NCI-H1048 (cell line): ENCODE measurements at places on chromosomes 2 and 18.

DNA sequence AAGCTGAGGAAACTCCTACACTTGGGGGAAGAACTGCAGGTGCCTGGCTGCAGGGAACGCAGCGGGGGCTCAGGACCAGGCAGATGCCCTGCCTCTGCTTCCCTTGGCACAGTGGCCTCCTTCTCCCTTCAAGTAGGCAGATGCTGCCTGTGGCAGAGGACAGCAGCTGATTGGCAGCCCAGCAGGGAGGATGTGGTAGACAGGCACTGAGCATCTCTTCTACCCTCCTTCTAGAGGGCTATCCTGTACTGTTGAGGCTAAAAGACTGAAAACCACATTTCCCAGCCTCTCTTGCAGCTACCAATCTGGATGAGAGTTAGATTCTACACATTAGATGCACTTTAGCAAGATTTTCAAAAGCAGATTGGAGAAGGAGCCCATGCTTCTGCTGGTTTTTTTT lies 105.7 kb downstream of the MSH2 start:
- no peak for DNase-seq

- no peak for DNase-seq
Measured at GRCh38 chr2:207819839-207820784, 50.4 kb upstream of the FZD5 start.

- DNase-seq = no peak
Measured at GRCh38 chr2:147739508-147739907, 105.3 kb upstream of the ACVR2A start.

- DNase-seq = no peak
Measured at GRCh38 chr2:26469092-26469710, 8.7 kb downstream of the OTOF start.

GRCh38 chr18:37270038-37270665 lies 295.4 kb downstream of the CELF4 start:
- peak; percentile 40 for DNase-seq

GRCh38 chr2:129437725-129438124 lies 541.7 kb upstream of the RAB6C start:
- no peak for DNase-seq

DNA sequence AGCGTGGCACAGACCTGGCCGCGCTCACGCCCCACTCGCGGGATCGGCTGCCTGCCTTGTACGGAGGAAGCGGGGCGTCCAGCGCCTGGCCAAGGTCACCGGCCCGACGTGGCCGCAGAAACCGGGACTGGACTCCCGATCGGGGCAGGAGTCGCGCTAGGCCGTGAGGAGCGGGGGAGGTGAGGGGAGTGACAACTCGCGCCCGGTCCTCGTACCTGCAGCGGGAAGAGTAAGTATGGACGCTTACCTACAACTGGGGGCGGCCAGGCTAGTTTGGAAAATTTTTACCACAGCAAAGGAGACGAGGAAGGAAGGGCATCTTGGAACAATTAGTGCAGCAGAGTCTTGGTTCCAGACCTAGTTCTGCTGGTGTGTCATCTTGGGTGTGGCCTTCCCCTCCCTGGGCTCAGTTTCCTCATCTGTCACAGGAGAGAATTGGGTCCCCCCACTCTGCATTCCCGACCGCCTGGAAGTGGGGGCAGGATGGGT lies 693 bp downstream of the UBE2F start:
- DNase-seq = no peak

DNA sequence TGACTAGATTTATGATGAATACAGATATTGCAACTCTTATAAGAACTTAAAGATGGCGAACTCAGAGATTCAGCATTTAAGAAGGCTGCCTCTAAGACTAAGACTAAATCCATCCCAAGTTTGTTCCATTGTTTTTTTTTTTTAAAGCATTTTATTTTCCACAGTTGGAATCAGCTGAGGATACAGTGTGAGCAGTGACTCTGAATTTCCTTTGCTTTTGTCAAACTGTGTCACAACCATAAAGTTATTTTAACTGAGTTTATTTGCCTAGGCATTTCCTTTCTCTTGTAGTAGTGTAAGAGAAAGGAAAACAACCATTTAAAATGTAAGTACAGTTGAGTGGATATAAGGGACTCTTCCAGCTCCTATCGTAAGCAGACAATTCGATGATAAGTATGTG lies 63.9 kb downstream of the ZEB2 start:
- DNase-seq = no peak

GRCh38 chr2:113200236-113200635 lies 26.5 kb downstream of the PSD4 start:
- DNase-seq = no peak

DNA sequence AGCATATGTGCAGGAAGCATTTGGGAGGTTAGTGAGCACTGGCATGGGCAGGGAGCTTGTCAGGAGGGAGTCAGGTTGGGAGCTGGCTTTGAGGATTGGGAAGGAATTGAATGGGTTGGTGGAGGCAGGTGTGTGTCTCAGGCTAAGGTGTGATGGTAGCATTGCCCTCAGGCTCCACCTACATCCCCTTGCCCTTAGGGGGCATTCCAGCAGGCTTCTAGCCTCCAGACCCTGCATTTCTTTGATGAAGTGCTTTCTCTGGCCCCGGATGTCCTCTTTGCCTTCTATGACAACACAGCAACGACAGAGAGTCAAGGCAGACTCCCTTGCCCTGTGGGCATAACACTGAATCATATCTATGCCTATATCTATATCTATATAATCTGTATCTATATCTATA lies 13.5 kb downstream of the RHBDD1 start:
- no peak for DNase-seq

GRCh38 chr18:44630118-44630517 lies 50.6 kb upstream of the SETBP1 start:
- no peak for DNase-seq

GRCh38 chr2:100954044-100954420 lies 48.1 kb upstream of the RPL31 start:
- DNase-seq = no peak

GRCh38 chr2:158473719-158474392 lies 17.1 kb downstream of the PKP4 start:
- DNase-seq = no peak

DNA sequence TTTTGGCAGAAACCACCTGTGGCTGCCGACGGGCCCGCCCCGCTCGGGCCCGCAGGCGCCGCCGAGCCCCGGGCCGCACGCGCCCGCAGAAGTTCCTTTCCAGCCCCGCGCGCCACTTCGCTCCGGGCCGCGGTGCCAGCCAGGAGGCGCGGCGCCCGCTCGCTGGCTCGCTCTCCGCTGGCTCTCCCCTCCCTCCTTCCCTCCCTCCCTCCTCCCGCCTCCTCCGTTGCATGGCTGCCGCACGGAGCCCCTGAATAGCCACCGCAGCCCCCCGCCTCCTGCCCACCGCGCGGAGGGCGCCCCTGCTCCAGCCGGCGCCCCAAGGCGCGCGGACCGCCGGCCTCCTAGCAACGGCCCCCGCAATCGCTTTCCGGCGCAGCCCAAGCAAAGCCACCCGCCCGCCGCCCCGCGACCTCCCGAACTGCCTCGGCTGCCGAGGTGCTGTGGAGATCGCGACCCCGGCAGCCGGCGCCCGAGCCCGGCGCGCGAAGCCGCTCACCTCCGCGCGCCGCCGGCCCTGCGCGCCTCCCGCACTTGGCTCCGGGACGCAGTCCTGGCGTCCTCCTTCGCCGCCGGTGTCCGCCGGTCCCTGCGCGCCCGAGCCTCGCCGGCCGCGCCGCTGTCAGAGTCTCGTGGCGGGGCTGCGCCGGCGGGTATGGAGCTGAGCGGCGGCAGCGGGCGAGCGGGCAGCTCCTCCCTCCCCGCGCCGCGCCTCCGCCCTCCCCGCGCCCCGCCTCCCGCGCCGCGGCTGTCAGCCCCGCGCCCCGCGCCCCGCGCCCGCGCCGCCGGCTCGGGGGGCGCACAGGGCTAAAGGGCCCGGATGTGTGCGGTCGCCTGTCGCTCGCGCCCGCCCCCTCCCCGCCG lies at the start of gene ZBTB7C:
Gene ZBTB7C (minus strand): TSS at position 657 of the 864 bp plus-strand sequence.
- no peak for DNase-seq

GRCh38 chr2:150475479-150476250 lies 11.8 kb downstream of the RND3 start:
- DNase-seq = no peak

DNA sequence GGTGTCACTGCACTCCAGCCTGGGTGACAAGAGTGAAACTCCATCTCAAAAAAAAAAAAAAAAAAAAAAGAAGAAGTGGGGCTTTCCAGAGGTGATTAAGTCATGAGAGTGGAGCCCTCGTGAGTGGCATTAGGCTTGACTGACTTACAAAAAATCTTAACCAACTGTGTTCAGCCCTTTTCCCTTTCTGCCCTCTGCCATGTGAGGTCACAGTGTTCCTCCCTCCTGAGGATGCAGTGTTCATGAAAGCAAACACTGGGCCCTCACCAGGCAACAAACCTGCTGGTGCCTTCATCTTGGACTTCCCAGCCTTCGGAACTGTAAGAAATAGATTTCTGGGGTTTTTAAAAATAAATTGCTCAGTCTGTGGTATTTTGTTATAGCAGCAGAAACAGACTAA lies 37.0 kb upstream of the METTL21A start:
- no peak for DNase-seq

DNA sequence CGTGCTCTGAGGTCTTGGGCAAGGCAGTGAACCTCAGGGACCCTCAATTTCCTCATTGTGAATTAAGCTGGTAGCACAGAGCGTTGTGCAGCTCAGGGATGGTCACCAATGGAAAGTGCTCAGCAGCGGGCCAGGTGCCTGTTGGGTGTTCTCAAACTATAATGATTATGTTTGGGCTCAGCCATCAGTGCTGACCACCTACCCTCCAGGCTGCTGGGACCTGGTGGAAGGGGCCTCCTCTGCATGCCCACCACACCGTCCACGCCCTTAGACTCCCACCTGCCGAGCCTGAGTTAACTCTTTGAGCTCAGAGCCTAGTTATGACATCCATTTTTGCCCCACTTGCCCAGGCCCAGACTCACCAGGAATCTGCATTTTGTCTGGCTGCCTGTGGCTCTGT lies 35.0 kb downstream of the GLI2 start:
- no peak for DNase-seq

DNA sequence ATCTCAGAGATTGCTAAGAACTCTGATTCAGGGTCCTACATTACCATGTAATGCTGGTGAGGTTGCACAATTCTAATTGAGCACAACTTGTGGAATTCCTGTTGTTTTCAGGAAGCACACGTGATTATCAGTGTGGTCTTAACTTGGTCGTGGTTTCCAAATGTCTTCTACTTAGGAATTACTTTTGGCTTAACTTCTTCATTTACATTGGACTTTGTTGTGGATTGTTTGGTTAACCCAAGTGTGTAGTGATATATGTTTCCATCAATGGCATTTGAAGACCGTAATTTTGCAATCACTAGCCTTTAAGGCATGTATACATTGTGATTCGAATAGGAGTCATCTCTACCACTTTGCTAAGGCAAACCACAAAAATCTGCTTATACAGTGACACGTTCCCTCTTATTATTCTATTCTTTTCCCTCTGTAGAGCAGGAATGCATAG lies 373.3 kb downstream of the IRS1 start:
- DNase-seq = no peak

DNA sequence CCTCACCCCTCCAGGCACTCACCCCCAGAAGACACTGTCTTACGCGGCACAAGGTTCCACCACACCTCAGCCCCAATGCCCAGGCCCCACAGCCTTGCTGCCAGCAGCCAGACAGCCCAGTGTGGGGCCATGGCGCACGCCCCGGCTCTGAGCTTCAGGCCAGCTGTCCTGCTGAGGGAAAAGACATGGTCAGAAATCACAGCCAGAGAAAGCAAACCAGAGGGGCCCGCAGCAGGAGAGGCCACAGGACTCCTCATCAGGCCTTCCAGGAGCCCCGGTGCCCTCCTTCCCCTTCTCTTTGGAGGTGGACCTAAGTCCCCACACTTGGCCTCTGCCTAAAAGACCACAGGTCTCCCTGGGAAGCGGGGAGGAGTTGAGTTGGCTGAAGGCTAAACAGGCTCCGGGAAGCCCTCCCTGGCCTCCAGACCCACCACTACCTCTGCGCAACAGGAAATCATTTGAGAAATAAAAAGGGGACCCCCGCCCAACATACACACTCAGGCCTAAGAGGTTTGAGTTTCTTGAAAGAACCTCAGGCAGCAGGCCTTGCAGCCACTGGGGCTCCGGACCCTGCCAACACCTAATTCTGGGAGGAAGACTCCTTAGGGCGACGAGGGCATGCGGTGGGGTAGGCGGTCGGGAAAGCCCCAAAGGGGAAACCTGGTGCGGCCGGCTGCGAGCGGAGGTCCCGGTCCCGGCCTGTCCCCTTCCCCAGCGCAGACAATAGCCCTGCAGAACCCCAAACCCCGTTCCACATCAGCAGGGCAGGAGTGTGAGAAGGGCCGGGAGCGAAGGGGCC lies 1.9 kb downstream of the SEMA4C start:
- DNase-seq = no peak

DNA sequence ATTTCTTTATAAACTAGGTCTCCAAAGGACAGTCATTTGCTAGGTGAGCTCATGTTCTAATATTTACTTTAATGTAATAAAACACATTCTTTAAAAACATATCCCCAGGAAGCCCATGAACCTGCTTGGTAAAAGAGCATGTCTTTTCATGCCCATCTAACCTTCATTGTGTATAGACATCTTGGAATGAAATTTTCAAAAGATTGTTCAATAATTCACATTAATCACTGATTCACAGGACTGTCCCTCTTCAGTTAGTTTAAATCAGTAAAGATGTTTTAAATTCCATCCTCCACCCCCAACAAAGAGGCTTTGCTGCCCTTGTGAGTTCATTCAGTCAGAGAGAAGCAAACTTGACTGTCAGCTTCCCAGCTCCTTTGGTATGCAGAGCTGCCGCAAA lies 633.4 kb upstream of the CELF4 start:
- DNase-seq = no peak

GRCh38 chr2:129936334-129936934 lies 43.0 kb upstream of the RAB6C start:
- DNase-seq = no peak

DNA sequence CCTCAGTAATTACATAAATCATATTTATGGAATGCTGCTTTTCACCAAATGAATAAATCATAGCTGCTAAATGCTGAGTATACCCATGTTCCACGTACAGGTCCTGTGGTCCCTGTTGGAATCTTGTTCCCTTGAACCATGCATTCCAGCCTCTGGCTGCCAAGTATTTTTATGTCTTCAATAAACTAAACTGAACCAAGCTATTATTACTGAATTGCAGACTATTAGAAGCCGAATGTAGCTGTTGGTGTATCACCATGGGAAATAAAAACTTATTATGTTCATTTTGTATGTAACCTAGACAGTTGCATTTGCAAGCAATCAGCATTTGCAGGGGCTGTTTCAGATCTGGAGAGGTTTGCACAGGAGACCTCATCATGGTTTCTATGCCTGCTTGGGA lies 362.4 kb downstream of the ADCYAP1 start:
- DNase-seq = no peak

DNA sequence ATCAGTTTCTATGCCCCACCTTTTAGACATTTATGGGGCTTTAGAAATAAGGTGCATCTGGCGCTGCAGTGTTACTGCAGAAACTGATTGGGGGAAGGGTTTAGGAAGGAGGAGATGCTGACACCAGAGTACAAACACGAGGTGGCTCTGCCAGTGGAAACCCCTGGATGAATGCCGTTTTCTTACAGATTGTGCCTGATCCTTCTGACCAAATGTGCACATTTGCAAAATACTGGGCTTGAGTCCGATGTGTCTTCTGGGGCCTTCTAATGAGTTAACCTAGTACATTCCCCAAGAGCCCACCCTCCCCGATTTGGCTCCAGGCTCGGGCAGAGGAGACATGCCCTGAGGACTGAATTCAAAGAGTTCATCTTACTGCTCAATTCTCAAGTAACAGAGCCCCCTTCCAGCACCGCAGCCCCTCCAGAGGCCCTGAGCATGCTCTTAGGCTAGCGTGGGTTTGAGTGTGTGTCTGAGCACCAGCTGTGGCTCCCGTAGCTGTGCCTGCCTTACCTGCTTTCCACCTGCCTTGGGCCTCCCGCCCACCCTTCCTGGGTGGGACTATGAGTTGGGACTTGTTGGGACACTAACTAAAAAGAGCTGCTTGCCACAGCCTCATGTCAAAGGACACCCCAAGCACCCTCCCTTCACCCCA lies 116.7 kb upstream of the COPS8 start:
- DNase-seq = no peak
